ENCODE measurements at places on chromosomes 6 and 20.

DNA sequence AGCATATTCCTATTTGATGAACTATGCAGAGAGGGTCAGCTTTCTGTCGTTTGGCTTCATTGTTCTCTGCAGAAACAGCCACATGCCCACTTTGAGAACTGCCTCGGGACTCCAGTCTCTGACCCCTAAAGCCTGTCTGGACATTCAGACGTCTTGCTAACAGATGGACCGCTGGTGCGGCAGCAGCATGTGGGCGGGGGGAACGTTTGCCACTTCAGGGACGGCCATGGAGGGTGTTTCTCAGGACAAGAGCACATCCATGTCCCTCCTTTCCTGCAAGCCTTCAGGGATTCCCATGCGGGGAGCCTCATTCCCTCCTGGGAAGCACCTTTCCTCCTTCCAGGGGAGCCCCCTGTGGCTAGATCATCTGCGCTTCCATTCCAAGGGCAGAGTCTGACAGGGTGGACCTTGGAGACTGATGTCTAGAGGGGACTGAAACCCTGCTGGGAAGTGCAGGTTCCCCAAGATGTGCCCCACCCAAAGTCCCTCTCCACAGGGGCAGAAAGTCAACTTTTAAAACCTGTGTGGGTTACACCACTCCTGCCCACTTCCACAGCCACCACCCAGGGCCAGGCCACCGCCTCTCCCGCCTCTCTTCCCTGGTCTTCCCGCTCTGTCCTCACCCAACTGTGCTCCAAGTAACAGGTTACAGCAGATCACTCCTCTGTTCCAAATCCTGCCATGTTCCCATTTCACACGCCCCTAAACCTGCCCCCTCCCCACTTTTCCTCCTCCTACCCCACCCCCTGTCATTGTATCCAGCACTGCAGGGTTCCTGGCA lies 94.8 kb upstream of the PMEPA1 start:
- DNase-seq, result no peak

- DNase-seq, result no peak
Observed at GRCh38 chr6:101597693-101598092, 204.2 kb downstream of the GRIK2 start.

- DNase-seq, result no peak
Observed at GRCh38 chr6:150846641-150847040, 18.9 kb upstream of the MTHFD1L start.

DNA sequence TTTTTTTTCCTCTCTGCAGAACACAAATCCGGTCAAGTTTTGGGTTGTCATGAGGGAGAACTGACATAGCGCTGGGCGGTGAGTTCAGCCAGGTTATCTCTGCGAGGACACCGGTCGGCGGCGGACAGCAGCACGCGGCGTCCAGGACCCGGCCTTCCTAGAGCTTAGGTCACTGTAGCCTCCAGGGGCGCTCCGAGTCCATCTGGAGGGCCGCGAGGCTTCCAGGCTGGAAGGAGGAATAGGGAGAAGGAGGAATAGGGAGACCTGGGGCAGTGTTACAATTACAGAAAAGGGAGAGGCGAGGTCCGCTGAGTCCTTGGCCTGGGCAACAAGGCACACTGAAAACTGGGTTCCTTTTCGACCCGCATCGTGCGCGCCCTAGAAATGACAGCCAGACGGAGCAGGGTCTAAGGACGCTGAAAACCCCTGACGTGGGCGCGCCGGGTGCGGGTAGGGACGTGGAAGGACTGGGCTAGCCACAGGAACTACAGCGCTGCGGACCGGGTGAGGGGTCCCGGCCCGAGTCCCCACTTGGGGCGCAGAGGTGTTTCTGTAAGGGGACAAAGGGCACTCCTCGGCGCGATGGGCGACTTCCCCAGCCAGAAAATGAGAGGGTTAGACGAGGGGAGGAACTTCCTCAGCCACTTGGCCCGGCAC lies 536 bp upstream of the FNDC1 start:
- DNase-seq, result peak; percentile 25

DNA sequence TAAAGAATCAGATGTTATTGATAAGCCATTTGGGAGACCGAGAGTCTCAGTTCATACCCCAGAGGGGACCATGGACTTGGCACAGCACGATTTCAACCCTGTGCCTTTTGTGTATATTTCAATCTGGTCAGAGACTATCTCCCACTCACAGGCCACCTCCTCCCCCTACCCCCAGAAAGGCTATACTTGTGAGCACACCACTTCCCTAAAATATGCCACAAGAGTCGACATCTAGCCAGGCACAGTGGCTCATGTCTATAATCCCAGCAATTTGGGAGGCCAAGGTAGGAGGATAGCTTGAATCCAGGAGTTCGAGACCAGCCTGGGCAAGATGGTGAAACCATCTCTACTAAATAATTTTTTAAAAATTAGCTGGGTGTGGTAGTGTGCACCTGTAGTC lies 13.6 kb upstream of the TCF15 start:
- no peak for DNase-seq

DNA sequence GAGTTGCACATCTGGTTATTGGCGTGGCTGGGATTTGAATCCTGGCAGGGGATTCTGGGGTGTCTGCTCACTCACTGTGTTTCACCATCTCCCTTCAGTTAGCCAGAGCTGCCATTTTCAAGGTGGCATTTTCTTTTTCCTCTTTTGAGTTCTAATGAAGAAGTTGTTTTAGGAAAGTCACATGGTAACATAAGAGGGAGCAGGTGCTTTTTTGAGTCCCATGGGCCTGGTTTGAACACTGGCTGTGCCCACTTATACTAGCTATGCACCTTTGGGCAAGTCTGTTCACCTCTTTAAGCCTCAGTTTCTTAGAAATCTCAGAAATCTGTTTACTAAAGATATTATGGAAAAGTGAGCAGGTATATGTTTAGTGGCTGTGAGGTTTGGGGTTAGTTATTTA lies 39.6 kb downstream of the ANKS1A start:
- no peak for DNase-seq

GRCh38 chr20:3745686-3746173 lies 13.2 kb downstream of the HSPA12B start:
- DNase-seq, result no peak

DNA sequence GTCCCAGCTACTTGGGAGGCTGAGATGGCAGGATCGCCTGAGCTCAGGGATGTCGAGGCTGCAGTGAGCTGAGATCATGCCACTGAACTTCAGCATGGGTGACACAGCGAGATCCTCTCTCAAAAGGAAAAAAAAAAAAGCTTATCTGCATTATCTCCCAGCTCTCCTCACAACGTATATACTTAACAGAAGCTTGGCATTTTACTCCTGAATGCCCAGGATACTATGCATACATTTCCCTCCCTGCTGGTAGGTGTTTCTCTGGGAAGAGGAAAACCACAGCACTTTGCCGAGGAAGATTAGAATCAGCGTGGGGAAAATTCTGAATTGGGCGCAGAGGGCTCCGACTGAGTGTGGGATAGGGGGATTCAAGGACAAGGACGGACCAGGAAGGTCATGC lies 800.6 kb downstream of the DHX35 start:
- DNase-seq, result no peak

- DNase-seq, result no peak
Observed at GRCh38 chr6:121223212-121223611, 111.1 kb downstream of the TBC1D32 start.

DNA sequence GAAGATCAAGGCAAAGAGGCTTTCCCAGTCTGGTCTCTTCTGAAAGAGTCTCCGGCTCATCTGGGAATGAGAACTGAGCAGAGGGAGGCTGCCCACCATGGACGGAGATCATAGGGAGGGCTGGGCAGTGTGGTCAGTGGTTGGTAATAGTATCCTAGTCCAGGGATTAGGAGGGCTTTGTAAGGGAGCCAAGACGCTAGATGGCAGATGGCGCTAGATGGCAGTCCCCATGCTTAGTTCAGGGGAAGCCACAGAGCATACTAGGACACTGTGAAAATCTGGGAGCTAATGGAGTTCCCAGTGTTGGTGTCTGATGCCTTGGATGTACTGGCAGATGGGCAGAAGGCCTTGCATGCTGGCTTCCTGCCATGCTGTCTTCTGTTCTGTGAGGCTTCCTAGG lies 21.7 kb upstream of the DAAM2 start:
- DNase-seq, result no peak

DNA sequence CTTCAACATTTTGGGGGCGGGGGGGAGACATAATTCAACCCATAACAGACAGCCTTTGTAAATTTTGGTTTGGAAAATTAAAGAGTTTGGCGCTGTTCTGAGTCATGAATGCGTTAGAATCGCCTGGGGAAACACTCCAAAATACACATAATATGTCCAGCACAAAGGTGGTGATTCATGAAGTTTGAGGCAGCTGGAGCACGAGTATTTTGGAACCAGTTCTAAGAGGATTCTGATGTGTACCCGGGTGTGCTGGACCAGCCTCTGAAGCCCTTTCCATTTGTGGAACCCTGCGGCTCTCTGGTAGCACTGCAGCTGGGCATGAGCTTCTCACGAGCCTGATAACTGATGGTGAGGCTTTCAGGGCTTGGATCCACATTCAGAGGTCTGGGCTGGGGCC lies 4.7 kb downstream of the GMPR start:
- no peak for DNase-seq

DNA sequence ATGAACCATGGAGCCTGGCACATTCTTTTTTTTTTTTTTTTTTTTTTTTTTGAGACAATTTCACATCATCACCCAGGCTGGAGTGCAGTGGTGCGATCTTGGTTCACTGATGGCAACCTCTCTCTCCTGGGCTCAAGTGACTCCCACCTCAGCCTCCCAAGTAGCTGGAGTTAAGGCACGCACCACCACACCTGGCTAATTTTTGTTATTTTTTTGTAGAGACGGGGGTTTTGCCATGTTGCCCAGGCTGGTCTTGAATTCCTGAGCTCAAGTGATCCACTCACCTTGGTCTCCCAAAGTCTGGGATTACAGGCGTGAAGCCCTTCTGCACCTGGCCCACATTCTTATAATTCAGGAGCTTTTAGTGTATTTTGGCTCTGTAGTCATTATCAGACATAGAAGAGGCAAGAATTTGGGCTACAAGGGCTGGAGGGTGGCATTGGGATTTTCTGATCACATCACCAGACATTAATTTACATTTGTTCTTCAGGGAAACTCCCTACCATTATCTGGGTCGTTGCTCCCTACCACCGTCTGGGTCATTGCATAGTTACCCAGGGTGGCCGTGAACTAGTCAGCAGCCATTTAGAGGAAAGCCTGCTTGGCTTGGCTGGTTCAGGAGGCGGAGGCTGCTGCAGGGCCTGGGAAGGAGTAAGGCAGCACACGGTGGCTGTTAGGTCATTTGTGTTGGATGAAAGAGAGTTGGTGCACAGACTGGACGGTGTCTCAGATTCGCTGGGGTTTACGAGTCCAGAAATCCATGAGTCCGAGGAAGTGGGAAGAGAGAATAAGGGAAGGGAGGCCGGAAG lies 17.6 kb downstream of the ARID1B start:
- DNase-seq, result peak; percentile 49

GRCh38 chr6:146526192-146526591 lies 17.4 kb upstream of the RAB32 start:
- no peak for DNase-seq

GRCh38 chr6:156060013-156060412 lies 604.4 kb upstream of the NOX3 start:
- no peak for DNase-seq

GRCh38 chr20:62801284-62802010 lies 3.2 kb upstream of the OGFR start:
- no peak for DNase-seq

DNA sequence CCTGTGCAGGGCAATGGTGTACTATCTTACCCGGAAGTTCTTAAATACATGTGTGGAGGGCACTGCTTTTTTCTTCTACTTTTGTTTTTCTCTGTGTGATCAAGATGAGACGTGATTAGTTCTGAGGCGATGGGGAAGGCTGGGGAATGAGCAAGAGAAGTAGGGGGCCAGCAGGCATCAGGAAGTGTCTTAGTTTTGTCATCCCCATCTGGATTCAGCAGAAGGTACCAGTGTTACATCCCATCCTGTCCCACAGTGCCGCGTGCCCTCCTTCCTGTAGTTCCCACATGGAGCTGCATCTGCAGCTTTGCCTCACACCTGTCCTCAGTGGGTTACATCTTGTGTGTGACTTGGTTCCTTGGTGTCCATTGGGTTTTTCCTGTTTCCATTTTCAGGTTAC lies 86.9 kb downstream of the FNDC1 start:
- no peak for DNase-seq

DNA sequence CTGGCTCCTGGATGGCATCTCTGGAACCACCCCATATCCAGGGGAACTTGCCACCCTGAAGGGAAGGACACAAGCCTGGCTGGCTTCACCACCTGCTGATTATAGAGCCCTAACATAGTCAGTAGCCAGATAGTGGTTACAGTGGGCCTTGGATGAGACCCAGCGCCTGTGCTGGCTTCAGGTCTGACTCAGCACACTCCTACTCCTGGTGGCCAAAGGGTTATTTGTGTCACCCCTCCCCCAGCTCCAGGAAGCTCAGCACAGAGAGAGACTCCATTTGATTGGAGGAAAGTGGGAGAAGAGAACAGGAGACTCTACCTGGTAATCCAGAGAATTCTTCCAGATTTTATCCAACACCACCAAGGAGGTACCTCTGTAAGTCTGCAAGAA lies 12.8 kb downstream of the SNX14 start:
- DNase-seq, result no peak

DNA sequence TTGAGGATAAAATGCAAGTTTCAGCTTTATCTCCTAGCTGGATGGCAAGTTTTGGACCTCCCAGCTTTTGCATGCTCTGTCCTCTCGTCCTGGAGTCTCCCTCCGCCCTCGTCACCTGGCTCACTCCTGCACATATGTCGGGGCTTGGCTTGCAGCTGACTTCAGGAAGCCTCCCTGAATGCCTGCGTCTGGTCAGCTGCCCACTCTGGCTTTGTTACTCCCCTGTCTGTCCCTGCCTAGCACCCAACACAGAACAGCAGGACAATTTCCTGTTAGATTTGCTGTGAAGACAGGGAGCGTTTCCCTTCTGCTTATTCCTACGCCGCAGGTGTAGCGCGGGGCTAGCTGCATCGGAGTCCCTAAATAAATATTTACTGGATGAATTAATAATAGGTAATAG lies 5.4 kb downstream of the JPH2 start:
- DNase-seq, result no peak

DNA sequence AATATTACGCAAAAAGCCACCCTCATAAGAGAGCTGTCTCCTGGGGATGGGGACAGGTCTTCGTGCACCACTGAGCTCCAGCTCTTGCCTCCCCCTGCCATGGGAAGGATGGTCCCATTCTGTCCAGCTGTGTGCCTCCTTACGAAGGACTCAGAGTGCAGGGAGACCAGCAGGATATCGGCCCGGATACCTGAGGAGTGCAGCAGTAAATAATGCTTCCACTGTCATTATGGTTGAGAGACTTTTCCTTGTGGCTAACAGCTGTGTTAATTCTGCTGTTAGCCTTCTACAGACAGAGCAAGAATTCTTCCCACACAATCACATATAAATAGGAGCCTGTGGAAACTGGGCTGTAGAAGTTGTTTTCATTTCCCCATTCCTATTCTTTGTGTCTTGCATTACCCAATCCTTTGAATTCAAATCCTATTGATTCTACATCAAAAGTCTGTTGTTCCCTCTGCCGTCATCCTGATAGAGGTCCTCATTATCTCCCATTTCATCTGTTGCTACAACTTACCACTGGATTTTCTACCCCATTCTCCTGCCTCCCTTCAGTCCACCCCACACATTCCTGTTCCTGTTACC lies 364.6 kb upstream of the SOX4 start:
- DNase-seq, result no peak

All from germinal center (tissue), 1 donor.